Foreskin keratinocyte (primary cell): ENCODE measurements at places on chromosomes 11 and 22. TPM values are rescaled to one million over a fixed set of nuclear protein-coding genes. Genes with fewer than 3 reads are reported as not detected.

Gene USP28
- polyA plus RNA-seq: 6.7 and 9.2 TPM in 2 replicates

- DNase-seq: peak; percentile 73
These were observed 22.8 kb upstream of the PICK1 start for GRCh38 chr22:38034278-38034882.

DNA sequence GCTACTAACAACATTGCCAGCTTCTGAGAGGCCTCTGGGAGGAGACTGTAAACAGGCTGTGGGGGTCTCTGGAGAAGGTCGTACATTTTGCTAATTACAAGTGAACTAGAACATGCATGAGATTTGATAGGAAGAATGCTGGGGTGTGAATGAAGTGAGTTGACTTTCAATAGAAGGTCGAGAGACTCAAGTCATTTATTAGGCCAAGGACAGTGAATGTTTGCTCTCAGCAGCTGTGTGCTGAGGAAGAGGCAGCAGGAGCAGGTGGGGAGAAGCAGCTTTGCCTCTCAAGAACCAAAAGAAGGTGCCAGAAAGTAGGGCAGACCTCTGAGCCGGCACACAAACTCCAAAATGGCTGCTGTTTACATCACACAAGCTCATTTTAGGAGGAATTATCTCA, 91.7 kb downstream of the PIWIL4 start:
- no peak for DNase-seq

- no peak for DNase-seq
These were observed 16.3 kb downstream of the PARVA start for GRCh38 chr11:12393691-12394090.

GRCh38 chr22:17477391-17477833, 85.9 kb upstream of the SLC25A18 start:
- DNase-seq: no peak

DNA sequence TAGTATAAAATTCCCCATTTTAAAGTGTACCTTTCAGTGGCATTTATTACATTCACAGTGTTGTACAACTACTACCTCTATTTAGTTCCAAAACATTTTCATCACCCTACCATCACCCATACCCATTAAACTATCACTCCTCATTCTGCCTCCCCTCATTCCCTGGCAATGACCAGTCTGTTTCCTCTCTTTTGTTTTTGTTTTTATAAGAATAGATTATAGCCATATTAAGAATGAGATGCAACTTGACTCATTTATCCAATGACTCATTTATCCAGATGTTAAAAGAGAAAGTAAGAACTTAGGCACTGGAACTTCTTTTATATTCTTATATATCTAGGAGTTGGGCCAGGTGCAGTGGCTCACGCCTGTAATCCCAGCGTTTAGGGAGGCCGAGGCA, 156.3 kb downstream of the FAT3 start:
- peak; percentile 72 for DNase-seq

DNA sequence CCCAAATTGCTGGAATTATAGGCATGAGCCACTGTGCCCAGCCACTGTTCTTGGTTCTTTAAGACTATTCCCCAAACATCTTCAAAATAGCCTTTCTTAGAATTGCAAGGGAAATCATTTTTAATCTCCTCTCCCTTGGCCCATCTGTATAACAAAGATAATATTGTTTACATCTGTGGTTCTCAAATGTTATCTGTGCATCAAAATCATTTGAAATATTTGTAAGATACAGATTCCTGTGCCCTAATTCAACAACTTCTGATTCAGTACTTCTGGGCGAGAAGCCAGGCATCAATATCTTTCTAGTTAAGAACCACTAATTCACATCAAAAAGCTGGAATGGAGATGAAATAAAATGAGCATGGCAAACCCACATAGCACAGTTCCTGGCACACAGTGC, 83.0 kb downstream of the TMPRSS5 start:
- DNase-seq: no peak

Gene ARFGAP3
- 15.0 and 19.1 TPM in 2 replicates for polyA plus RNA-seq

DNA sequence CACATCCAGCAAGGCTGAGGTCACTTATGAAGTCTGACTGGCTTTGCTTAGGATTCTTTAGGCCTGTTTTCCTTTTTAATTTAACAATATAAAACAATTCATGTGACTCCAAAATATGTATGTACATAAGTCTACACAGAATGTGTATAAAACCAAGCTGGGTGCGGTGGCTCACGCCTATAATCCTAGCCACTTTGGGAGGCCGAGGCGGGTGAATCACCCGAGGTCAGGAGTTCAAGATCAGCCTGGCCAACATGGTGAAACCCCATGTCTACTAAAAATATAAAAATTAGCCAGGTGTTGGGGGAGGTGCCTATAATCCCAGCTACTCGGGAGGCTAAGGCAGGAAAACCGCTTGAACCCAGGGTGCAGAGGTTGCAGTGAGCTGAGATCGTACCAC, 83.1 kb downstream of the SHANK2 start:
- no peak for DNase-seq

Gene BTBD18
- not detected in 2 replicates for polyA plus RNA-seq

DNA sequence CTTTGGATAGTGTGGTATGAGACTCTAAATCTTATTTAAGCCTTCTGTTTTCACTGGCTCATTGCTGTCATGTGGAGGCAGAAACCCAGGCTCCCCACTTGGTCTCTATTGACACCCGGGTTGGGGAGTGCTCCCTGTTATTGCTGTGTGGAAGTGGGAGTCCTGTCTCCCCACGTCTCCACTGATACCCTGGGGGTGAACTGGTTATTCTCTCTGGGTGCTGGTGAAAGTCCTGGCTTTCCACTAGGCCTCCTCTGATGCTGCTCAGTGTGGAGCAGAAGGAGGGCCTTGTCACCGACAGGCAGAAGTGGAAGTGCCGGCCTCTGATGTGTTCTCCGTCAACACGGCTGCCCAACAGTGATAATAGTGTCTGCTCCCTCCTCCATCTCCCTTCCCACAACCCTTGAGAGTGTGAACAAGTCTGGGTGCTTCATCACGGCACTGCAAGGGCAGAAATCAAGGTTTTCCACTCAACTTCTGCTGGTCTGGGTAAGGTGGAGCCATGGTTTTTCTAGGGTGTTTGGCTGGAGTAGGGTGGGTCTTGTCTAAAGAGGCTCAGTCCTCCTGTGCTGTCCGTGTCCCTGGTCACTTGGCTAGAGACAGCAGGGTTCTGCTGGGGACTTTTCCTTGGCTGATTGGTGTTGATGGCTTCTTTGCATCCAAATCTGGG, 240.7 kb upstream of the B3GAT1 start:
- no peak for DNase-seq

GRCh38 chr22:31292236-31292989, at the start of gene PIK3IP1:
PIK3IP1 (minus strand) TSS chr22:31292488; CDS start chr22:31292344, 144 bp downstream.
- DNase-seq: peak; percentile 80

DNA sequence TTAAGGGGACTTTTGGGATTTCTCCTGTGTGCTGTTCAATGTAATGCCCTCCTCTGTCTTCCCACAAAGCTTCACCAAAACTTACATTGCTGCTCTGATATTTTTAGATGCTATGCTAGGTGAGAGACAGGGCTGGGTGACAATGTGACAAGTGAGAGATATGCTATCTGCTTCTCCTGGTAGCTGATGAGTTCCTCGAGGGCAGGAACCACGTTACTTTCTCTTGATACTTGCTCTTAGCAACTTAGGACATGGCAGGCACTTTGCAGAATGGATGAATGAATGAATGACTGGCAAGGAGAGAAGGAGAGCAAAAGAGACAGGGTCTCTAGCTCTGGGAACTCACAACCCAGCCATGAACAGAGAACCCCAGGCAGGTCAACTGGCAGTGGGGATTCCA, 115.4 kb downstream of the C11orf58 start:
- no peak for DNase-seq

DNA sequence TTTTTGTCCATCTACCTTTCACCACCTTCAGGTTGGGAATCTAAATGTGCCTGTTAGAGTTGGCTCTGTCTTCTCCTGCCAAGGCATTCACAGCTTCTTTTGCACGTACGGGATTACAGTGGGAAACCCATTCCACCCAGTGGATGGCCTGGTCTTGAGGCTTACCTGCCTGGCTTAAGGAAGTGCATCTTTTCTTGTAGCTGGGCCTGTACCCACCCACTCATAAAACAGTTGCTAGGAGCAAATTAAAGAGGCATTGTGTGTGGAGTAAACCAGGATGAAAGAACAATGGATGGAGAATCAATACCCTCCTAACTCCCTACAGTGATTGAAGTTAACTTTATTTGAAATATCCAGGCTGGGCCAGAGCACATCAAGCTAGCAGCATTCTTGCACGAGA, 71.6 kb downstream of the TEAD1 start:
- no peak for DNase-seq

Gene CCDC188
- polyA plus RNA-seq: not detected in 2 replicates

DNA sequence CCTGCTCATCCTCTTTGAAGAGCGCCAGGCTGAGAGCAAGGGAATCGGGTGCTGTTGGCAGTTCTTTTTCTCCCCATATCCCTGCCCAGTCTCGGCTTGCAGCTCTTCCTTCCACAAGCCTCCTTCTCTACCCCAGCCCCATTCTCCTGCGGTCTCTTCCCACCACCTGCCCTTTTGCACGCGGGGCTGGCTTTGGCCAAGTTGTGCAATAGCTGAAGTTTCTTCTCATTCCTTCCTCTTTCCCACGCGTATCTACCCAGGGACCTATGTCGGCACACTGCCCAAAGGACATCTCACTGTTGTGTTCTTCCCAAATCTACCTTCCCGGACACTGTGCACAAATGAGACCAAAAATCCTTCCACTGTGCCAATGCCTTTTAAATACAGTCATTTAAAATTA, 22.3 kb upstream of the HTR3A start:
- no peak for DNase-seq

DNA sequence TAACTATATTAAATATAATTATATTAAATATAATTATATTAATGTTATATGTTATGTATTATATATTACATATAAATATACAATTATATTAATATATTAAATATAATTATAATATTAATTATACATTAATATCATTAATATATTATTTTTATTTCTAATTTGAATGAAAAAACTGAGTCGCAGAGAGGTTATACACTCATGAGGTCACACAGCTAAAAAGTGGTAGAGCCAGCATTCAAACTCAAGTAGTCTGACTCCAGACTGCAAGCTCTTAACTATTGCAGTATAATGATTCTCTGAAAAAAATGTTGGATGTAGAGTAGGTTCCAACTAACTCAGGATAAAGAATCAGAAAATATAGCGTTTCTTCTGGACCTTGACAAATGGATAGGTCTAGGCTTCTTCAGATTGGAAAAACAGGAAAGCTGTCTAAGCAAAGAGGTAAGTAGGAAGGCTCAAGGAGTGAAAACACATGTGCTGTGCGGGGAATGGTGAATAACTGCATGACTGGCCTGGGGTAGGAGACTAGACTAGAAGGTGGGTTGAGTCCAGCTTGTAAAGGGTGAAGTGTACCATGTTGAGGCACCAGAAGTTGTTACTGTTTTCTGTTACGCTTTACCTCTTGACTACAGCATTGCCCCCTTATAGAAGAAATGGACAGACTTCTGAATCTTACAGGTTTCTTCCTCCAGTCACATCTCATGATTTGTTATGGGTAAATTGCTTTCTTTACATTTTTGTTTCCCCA, 80.3 kb downstream of the TRIM44 start:
- DNase-seq: no peak

Gene SLC17A6
- polyA plus RNA-seq: not detected in 2 replicates

Gene TTC38
- 10.8 and 11.7 TPM in 2 replicates for polyA plus RNA-seq

Gene RTN4RL2
- polyA plus RNA-seq: 0.34 and 0.42 TPM in 2 replicates

GRCh38 chr11:6411594-6412031, 7.3 kb downstream of the APBB1 start:
- DNase-seq: no peak

Gene TESMIN
- 5.2 and 6.5 TPM in 2 replicates for polyA plus RNA-seq

Gene CDC42EP1
- polyA plus RNA-seq: 72.7 and 84.9 TPM in 2 replicates

DNA sequence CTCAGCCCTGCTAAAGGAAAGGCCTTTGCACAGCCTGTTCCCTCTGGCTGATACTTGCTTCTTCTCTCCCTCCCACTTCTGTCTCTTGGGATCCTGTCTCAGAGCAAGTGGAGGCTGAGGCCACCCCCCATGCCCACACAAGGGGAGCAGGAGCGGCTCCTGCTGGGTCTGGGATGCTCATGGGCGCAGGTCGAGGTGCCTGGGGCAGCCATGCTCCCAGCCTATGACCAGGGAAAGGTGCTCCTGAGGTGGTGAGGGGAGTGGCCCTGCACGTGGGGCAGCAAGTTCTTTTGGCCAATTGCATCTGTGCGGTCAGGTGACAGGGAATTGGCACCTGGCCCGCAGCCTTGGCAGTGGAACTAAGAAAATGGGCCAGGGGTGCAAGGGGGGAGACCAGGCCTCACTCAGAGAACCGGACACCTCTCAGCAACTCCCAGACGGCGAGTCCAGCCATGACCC, 1.5 kb downstream of the MAPK11 start:
- DNase-seq: no peak

DNA sequence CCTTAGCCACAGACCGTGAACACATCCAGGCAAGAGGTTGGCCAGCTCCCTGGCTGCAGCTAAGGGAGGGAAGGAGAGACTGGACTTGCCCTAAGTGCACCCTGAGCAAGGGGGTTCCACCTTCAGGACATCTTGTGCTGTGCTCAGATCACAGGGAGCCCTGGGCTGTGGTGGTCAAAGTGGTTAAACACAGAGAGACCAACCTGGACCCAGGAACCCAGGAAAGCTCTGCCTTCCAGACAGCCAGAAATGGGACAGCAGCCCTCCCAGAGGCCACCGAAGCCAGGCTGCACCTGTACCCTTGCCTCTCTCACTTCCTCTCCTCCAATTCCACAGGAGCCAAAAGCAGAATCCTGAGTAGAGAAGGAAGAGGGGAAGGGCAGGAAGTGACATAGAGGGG, 105.2 kb upstream of the TMEM45B start:
- DNase-seq: no peak

GRCh38 chr22:26620197-26620596, 1.6 kb upstream of the CRYBA4 start:
- DNase-seq: no peak

DNA sequence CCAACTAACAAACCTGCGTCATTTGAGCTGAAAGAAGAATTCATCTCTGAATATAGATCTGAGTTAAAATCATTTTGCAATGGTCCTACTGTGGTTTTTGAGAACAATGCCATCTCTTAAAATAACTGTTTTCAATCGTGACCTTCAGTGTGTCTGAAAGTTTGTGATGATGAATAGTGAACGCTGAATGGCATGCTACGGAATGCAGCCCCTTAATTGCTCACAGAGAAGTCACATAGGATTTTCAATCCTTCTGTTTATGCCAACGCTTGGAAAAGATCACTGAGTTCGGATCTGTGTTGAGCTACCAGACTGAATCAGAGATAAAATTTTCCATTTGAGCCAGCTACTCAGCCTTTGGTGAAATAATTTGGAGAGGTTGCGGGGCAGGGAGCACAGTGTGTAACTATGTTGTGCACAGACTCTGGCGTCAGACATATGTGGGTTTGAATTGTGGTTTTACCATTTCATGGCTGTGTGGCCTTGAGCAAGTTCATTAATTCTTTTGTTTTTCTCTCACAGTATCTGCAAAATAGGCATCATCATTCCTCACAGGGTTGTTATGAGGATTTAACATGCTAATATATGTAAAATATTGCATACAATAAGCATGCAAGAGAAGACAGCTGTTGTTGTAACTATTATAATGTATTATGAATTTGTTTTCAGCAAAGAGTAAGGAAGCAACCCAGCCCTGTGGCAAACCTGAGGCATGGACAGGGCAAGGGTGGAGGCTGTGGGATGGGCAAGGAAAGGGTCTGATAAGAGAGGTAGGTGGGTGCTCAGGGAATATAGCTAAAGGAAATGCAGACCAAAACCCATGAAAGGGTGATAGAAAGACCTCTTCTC, 679.9 kb downstream of the KCNA4 start:
- no peak for DNase-seq

Gene POU2AF3
- polyA plus RNA-seq: not detected in 2 replicates
